Epithelial cell of prostate (primary cell): ENCODE measurements at places on chromosomes 2 and 18.

DNA sequence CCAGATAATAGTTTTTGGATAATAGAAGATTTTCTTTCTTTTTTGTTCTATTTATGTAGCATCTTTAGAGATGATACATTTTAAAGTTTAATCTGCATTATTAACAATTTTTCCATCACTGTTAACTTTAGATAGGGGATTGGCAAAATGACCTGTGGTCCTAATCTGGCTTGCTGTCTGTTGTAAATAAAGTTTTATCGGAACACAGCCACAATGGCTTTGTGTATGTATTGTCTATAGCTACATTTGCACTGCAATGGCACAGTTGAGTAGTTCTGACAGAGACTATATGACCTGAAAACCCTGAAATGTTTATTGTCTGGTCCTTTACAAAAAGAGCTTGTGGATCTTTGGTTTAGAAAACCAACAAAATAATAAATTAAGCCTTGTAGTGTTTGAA lies 97.0 kb upstream of the CERS6 start:
- no peak for DNase-seq

- no peak for DNase-seq
Observed at GRCh38 chr18:50902797-50903196, 23.9 kb downstream of the ME2 start.

DNA sequence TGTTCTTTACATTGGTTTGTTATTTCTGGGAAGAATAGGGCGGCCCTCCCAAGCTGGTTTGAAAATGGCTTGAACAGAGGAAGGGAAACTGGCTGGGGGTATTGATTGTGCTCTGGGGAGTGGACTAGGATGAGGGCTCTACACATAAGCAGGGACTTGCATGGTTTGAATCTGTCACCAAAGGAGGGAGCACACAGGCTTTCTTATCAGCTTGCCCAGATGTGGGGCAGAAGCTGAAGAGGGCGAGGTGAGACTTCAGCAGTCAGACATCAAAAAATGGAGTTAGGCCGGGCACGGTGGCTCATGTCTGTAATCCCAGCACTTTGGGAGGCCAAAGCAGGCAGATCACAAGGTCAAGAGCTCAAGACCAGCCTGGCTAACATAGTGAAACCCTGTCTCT lies 7.2 kb upstream of the RAB12 start:
- no peak for DNase-seq

DNA sequence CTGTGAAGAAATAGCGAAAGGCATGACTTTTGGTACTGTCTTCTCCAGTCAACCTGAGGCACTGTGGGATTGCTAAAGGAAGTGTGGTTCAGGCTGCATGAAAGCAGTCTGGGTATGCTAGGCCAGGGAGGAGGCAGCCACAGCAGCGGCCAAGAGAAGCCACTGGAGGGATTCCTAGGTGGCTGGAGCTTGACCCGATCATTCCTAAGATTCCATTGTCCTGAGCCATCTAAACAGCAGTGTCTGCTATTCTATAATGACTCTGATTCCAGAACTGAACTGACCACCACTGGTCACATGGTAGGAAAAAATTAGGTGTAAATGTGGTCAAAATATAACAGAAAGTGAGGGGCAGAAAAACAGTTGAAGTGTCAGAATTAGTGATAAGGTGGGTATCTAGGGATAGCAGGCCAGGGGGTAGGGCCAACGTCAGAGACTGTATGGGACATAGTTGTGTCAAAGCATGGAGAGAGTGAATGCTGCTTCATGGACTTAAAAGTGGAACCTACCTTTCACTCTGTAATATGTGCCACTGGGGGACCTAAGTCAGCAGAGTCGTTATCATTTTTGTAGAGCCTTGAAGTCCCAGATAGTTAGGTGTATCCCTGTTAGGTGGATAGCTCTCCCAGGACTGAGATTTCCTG lies 204.6 kb downstream of the CTNNA2 start:
- no peak for DNase-seq

GRCh38 chr2:120463527-120463926 lies 117.6 kb downstream of the INHBB start:
- no peak for DNase-seq

- DNase-seq = no peak
Observed at GRCh38 chr2:165070076-165070475, 114.8 kb upstream of the SLC38A11 start.

DNA sequence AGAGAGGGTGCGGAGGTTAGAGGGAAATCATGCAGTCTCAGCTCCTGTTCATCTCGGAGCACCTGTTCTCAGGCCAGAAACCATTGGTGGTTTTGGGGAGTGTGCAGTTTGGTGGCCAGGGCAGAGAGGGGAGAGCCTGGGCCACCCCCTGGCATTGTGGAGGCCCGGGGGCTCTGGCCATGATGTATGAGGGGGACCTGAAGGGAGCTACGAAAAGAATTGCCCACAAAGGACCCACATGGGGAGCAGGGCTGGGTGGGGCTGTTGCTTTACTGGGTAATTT lies 87.7 kb downstream of the DGKD start:
- DNase-seq = no peak

GRCh38 chr2:24220554-24221291 lies 45.9 kb downstream of the FAM228A start:
- no peak for DNase-seq

DNA sequence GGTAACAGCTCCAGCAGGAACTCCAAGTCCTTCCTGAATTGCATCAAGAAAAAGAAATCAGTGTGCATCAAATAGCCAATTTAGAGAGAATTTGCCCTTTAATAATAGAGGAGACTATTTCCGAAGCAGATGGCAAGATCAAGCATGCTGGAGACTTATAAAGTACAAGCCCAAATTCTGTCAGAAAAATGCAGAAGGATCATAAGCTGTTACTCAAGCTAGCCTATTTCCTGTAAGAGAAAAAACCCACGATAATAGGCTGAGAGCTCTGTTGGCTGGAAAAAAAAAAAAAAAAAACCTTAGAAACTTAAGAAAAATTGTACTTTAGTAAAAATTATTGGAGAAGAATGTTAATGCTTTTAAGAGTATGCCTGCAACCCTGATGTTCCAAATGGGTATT lies 24.4 kb upstream of the ITM2C start:
- no peak for DNase-seq
